ENCODE measurements at places on chromosomes 5 and 9.

DNA sequence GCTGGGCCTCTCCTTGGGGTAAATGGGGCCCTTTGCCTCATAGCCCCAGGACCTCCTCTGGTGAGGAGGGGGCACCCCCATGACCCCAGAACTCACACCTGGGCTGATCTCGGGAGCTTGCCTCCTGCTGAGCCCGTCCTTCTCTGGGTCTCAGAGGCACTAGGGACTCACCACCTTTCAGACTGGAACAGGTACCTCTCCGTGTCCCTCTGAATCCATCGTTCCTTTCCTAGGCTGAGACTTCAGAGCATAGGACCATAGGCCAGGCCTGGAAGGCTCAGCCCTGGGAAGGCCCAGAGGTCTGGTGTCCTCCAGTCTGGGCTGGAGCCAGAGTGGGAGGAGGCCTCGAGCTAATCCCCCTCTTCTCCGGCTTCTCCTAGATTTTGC, 97.9 kb downstream of the CACNA1B start:
- no peak for DNase-seq

DNA sequence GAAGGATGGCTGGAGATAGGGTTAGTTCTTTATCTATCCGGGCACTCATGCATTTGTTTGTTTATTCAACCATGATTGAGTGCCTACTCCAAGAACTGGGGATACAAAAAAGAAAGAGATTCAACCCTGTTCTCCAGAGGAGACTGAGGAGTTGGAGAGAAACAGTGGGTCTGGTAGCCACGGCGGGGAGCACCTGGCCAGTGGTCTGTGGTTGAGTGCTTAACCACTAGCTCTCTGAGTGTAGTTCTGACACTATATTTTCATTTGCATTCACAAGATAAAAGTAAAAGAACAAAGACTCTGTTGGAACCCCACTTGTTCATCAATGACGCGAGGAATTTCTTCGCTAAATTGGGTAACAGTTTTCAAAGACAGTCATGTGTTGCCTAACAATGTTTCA, 295.5 kb upstream of the MSX2 start:
- no peak for DNase-seq

DNA sequence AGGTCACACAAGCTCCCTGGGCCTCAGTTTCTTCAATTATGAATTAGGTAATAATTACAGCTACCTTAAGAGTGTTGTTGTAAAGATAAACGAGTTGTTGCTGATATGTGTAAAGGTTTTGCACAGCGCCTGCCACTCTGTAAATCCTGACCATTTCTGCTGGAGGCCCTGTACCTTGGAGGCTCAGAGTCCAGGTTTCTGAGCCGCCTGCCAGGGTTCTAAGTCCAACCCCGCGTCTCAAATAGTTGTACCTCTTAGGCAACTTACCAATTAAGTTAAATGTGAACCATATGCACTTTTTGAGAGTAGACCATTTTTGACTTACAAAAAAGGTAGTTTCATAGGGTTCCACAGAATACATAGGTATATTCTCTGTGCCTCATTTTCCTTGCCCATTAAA, 156.8 kb upstream of the KLF9 start:
- no peak for DNase-seq

DNA sequence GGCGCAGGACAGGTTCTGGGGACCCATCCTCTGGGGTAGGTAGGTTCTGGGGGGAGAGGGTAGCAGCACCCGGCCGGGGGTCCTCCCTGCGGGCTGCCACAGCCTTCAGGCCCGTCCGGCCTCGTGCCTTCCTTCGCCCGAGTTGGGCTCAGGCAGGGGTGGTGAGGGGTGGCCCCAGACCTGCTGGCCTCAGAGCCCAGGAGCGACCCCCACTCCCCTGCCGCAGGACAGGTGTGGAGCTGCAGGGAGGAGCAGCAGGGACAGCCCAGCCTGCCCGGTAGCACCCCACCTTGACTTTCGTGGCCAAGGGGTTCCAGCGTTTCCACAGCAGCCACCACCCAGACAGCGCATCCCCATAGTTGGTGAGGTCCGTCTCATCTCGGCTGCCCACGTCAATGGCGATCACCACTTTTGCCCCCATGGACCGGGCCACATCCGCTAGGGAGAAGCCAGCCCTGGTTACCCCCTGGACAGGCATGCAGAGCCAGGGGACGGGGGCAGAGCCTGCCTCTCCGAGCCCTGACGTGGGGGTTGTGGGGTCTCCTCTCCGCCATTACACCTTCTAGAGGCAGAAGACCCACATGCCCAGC, 3.4 kb upstream of the NSMF start:
- DNase-seq: no peak

DNA sequence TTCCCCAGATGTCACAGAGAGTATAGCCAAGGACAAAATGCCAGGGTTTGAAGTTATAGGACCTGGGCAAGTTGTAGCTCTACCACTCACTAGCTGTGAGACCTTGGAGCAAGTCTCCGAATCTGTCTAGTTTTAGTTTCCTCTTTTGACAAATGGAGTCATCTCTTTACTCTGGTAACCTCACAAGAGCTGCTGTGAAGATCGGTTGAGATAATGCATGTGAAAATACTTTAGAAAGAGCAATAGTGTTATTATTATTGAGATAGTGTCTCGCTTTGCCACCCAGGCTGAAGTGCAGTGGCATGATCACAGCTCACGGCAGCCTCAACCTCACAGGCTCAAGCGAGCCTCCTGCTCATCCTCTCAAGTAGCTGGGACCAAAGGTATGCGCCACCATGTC, 117.9 kb upstream of the NR5A1 start:
- no peak for DNase-seq

DNA sequence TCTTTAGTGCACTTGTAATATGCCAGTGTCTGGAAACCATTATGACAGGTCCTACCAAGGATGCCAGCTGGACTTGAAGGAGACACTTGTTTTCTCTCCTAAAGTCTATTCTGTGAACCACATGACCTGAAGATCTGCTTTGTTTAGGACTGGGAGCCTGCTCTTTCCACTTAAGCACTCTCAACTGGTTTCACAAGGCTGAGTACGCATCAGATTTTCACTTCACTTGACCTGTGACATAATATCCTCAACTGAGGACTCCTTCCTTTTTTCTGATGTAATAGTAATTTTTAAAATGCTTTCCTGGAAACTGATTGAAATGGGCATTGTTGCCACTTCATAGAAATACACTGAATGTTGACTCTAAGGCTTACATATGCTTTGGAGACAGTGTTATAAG, 52.2 kb downstream of the PDE8B start:
- DNase-seq: no peak

- peak; percentile 44 for DNase-seq
Observed at GRCh38 chr5:154202379-154203260, 12.1 kb downstream of the GALNT10 start.

- no peak for DNase-seq
Observed at GRCh38 chr9:18834740-18835361, 198.2 kb downstream of the SAXO1 start.

GRCh38 chr9:1285526-1285925, 235.4 kb downstream of the DMRT2 start:
- no peak for DNase-seq

DNA sequence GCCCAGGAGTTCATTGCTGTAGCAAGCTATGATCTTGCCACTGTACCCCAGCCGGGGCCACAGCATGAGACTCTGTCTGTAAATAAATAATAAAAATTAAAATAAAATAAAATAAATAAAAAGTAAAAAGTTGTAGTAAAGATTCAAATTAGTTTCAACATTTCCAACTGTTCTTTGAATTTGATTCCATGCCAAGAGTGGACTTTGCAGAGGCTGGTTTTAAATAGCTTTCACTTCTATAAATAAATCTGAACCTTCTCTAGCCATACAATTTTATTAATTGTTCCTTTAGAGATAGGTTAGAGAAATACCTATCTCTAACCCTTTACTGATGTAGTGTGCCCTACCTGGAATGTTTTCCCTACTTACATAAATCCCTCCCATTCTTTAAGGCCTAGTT, 129.7 kb upstream of the SLIT3 start:
- no peak for DNase-seq

DNA sequence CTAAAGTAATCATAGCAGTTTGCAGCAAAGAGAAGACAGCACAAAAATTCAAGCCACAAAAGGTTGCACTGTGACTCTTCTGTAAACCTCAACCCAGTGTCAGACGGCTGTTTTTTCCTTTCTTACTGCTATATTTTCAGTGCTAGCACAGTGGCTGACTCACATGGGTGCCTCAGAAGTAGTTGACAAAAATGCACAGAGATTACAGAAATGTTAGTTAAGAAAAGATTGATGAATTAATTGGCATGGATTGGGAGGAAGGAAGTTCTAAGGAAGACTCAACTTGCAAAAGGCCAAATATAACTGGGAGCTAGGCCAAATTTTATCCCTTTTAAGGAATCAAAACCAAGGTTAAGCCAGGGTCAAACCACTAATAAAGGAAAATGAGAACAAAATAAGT, 43.7 kb upstream of the ITGA1 start:
- DNase-seq: peak; percentile 9

Data from activated CD4-positive, alpha-beta T cell treated with anti-CD3 and anti-CD28 coated beads, Interleukin-2, amount 50 U/mL, for 4 hours (primary cell).